ENCODE measurements at places on chromosomes 12 and 14.

DNA sequence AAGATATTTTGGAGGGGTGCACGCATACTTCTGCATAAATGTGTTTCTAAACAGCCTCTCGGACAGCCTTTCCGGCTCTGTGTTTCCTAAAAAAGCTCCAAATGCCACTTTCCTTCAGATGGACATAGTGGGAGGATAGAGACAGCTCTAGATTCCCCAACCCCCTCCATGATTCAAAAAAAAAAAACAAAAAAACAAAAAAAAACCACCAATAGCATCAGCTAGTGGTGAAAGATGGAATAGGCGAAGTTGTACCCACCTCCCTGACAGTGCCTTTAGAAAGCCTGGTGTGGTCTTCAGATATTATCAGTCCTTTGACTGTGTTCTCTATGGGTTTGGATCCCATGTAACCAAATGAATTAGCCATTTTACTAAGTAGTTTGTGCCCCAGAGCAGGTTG is 94.1 kb downstream of the PHETA1 start:
- DNase-seq, result no peak

DNA sequence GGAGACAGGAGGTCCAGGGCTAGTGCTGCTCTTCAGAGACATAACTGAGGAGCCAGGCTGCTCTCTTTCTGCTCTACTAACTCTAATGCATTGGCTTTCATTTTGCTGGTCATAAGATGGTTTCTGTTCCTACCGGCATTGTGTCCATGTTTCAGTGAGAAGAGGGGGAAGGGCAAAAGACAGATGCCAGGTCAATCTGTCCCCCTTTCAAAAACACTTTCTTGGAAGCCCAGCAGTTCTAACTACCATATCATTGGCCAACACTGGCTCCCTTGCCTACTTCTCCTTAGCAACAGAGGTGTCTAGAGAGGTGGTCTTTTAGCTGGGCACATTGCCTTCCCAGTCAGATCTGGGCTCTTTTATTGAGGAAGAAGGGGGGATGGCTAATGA is 63.9 kb downstream of the TGFB3 start:
- DNase-seq, result no peak

DNA sequence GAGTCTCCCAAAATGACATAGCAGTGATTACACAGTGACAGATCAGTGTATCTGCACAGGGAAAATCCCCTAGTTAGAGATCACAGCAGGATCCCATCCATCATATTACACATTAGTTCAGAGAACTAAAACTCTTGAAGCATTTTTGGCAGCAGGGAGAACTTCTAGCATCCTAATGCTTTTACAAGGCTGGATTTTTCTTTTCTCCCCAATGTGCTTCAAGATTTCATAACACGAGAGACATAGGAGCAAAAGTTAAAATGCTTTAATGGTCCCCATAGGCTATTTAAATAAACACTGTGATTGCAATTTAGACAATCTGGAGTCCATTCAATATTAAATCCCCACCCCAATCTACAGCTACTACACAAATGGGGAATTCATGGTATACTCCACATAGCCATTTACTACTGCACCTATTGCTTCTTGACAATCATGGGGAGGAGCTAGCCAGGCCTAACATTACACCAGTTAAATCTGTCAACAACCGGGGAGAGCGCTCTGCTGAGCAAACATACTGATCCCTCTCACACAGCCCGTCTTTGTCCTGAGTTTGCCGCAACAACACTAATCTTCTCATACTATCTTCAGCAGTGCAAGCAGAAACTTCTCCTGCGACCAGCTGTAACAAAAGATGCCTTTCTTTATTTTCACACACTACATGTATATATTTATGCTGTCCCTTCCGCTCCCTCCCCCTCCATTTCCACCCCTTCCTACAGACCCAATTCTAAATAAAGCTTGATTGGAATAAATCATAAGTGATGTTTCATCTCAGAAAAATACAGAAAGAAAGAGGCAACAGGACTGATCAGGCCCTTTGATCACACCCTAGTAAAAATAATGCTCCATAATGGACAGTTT is 120.3 kb upstream of the SOX5 start:
- no peak for DNase-seq

GRCh38 chr12:11040162-11040561 is 9.0 kb upstream of the TAS2R31 start:
- DNase-seq, result no peak

DNA sequence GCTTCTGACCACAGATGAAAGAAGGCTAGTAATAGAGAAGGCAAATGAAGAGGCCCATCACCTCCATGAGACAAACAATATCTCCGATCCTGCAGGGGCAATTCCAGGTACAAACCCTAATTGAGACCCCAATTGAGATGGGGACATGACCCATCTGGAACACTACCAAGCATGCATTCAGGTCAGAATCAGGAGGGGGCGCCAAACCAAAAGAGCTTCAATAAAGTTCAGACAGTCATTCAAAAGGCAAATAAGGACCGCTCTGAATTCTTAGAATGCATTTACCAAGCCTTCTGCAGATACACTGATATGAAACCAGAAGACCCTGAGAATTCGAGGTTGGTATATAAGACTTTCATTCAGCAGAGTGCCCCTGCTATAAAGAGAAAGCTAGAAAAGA is 10.2 kb upstream of the EDDM3B start:
- DNase-seq, result no peak

Measured in activated CD8-positive, alpha-beta memory T cell treated with anti-CD3 and anti-CD28 coated beads for 1 hour (primary cell).